ENCODE measurements at places on chromosomes 4 and X.

GRCh38 chr4:86934147-86934770, 552 bp upstream of the AFF1 start:
- no peak for DNase-seq

DNA sequence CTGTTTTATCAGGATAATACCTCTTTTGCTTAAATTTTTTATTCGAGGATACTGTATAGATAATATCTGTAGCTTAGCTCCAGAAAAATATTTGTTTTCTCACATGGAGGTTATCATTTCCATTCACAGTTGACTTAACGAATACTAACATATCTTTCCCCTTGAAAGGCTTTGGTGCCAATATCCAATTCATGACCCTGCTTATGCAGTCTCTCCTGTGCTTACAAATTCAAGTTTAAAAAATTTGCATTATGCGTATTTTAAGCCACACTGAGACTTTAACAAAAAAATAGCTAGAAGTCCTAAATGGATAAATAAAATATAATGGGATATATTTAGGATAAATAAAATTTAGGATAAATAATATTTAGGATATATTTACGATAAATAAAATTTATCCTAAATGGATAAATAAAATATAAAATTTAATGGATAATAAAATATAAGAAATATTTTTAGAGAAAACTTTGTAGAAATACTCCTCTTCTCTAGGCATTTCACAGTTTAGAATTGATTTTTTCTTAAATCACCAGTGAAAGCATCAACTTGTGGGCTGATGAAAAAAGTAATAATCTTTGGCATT, 22.5 kb downstream of the GUCY1B1 start:
- DNase-seq = no peak

- DNase-seq = no peak
These were observed 293.1 kb downstream of the QDPR start for GRCh38 chr4:17218786-17219185.

DNA sequence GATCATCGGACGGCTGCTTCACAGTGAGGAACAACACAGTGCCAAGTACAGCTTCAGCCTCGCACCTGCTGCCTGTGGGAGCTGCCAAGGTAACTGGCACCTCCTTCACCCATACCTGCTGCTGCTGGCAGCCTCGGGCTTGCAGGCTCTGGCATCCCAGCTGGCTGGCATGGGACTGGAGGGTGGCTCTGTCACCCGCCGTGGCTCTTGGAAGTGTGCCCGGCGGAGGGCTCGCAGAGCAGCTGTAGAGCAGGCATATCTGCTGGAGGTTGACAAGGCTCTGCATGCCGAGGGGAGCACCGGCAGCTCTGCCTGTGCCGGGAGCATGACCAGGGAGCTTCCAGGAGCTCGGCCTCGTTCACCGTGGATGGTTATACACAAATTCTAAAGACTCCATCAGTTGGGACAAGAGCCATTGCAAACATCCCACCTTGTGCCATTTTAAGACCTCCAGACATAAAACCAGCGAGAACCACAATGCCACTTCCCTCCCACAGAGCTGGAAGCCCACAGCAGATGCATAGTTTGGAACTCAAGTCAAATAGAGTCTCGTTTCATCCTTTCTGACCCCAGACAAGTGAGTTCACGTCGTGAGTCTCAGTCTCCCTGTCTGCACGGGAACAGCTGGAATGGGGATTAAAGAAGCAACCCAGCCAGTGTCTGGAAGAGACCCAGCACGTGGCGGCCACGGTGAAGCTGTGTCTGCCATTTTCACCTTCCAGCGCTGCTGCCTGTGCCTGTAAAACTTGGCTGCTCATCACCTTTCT, 84.3 kb upstream of the PSAPL1 start:
- no peak for DNase-seq

DNA sequence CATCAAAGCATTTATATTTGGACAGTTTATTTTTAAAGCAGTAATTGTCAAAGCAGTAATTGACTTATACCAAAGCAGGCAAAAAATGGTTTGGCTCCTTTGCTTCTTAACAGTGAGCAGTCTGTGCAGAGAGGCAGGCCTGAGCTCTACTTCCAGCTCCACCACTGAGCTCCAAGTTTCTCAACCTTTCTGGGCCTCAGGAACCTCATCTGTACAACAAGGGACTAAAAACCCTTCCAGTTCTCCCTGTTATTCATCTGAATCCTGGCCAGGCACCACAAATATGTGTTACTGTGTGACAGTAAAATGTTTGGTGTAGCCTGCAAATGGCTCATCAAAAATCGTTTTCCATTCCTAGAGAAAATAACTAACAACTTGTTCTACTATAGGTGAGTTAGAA, 88.7 kb upstream of the TTC29 start:
- no peak for DNase-seq

- DNase-seq = no peak
These were observed 111.4 kb downstream of the CPZ start for GRCh38 chr4:8703857-8704495.

DNA sequence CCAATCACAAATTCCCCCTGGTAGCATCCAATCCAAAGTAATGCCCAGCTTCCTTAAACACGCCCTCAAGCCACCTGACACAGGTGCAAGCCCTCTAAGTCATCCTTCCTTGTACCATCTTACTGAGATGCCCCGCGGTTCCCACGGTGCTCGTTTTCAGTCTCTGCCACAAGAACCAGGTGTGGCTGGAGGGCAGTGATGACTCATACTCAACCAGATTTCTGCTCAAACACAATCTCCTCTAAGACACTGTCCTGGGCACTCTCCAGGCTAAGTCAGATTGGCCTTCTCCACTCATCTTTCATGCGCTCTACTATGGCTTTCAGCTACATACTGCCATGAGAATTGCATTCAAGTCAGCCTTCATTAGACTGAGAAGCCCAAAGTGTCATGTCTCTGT, 3.5 kb downstream of the SH3KBP1 start:
- DNase-seq = no peak

DNA sequence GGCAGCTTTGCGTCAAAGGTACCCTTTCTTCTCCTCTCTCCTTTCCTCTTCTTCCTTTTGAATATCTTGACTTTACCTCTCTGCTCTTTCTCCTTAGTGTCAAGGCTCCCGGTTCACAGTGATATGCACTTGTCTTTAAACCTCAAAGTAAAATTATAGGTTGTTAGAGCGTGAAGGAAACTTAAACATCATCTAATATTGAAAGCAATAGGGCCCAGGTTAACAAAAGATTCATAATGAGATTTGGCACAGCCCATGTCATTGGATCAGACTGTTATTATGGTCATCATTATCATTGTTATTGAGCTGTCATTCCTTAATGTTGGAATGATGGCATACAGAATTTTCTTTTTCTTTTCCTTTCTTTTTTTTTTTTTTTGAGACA, 32.5 kb downstream of the FTHL17 start:
- no peak for DNase-seq

- no peak for DNase-seq
These were observed 4.7 kb downstream of the RASGEF1B start for GRCh38 chr4:81466841-81467671.

GRCh38 chr4:73401412-73401811, 2.7 kb upstream of the ALB start:
- DNase-seq = no peak

GRCh38 chrX:106670631-106671030, 55.9 kb upstream of the RNF128 start:
- no peak for DNase-seq

DNA sequence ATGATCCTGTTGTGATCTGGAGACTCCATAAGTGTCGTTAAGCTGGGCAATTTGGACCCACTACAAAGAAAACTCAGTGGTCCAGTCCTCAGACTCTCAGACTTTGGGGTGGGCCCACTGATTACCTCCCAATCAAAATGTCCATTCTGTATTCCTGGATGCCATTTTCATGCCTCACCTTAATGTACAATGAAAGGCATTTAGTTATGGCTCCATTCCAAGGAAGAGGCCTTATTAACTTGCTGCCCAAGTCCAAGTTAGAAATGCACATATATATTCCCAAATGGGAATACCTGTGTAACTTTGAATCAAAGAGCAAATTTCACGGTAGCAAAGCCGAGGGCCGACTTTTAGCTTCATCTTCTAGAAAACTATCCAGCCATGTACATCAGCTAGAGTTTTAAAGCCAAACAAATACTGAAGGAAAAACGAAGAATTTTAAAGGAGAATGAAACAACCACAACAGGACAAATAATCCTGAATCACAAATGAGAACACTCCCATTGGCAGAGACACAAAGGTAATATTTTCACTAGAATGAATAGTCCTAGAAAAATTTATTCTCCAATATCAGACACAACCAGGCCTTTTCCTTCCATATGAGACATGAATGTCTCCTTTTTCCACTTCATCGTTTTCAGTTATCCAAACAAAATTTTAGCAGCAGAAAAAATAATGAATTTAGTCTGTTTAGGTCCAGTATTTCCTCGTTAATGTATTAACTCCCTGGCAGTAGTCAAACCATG, 63.7 kb upstream of the HHIP start:
- DNase-seq = no peak

DNA sequence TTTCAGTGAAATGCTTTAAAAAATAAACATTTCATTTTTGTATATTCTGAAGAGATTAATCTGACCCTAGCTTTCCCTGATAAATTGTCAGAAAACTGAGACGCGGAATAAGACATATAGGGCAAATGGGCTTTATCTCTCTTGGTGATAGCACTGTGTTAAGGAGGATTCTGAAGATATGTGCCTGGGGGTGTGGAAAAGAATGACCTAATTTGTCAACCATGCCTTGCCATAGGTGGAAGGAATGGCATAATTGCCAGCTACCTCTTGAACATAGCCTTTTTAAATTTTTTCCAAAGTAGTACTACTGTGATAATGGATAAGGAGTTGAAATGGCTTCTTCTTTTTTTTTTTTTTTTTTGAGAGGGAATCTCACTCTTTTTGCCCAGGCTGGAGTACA, 11.7 kb downstream of the JADE1 start:
- DNase-seq = no peak
